ENCODE measurements at places on chromosomes 1 and 21.

DNA sequence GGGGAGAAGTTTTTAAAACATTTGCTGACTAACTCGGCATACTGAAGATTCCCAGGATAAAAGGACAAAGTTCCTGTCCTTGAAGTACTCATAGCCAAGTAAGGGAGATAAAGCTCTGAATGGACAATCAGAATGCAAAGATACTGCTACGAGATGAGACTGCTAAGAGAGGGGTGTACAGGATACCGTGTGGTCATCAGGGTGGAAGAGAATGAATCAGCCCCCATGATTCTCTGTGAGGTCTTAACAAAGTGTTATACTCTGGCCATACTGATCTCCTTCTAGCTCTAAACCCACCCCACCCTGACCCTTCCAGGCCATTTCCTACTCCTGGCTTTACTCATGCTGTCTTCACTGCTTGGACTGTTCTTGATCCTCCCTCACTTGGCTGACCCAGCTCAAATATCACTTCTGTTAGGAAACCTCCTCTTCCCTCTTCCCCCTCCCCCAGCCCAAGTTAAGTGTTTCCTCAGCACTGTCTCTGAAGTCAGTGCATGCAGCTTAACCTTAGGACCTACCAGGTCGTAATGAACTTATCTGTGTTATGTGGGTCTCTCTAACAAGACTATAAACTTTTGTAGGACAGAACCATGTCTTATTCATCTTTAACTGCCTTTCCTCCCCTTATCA is 15.8 kb upstream of the MAGOH start:
- DNase-seq, result peak; percentile 46

- DNase-seq, result no peak
Measured at GRCh38 chr21:44930543-44930981, 9.3 kb upstream of the SLX9 start.

- DNase-seq, result no peak
Measured at GRCh38 chr21:21968810-21969209, 970.6 kb downstream of the NCAM2 start.

DNA sequence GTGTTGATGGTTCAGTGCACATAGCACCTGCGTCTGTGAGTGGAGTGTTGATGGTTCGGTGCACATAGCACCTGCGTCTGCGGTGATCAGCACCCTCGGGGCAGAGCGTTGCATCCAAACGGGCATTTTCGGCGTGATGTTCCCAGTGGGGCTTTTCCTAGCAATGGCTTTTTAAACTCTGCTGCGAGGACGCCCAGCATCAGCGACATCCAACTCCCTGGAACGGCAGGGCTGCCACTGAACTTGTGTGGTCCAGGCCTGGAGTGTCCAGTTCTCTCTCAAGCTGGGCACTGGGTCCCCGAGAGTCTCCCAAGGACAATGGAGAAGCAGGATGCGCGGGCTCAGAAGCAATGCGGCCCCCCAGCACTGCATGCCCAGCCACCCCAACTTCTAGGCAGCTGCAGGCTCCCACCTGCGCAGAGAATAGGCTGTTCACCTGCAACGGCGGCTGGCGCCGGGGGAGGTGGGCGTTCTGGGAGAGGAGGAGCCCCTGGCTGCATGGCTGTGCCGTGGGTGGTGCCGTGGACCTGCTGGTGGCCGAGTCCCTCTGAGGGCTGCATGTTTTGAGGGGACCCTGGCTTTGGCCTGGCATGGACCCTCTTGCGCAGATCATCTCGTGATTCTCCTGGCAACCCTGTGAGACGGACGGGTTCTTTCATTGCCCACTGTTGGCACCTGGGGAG is 10.1 kb upstream of the C1orf174 start:
- no peak for DNase-seq

- no peak for DNase-seq
Measured at GRCh38 chr1:184903111-184903692, 71.1 kb downstream of the NIBAN1 start.

- DNase-seq, result no peak
Measured at GRCh38 chr21:16797540-16797939, 715.3 kb upstream of the CXADR start.

- DNase-seq, result no peak
Measured at GRCh38 chr21:24127651-24128050, 1479.6 kb downstream of the MRPL39 start.

DNA sequence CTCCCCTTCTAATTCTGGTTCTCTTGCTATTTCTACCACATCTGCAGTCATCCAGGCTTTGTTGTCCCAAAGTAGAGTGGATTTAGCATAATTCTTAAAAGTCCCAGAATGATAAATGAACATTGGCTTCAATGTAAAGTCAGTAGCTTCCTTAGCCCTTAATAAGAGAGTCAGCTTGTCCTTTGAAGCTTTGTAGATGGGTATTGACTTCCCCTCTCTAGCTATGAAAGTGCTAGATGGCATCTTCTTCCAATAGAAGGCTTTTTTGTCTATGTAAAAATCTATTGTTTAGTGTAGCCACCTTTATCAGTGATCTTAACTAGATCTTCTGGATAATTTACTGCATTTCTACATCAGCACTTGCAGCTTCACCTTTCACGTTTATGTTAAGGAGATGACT is 181.4 kb upstream of the B3GALT2 start:
- DNase-seq, result no peak

- peak; percentile 24 for DNase-seq
Measured at GRCh38 chr1:46062651-46063319, 69.6 kb downstream of the PIK3R3 start.

- DNase-seq, result no peak
Measured at GRCh38 chr21:29098156-29098555, 24.7 kb upstream of the CCT8 start.

- peak; percentile 77 for DNase-seq
Measured at GRCh38 chr1:17553975-17554700, 14.6 kb downstream of the ARHGEF10L start.

DNA sequence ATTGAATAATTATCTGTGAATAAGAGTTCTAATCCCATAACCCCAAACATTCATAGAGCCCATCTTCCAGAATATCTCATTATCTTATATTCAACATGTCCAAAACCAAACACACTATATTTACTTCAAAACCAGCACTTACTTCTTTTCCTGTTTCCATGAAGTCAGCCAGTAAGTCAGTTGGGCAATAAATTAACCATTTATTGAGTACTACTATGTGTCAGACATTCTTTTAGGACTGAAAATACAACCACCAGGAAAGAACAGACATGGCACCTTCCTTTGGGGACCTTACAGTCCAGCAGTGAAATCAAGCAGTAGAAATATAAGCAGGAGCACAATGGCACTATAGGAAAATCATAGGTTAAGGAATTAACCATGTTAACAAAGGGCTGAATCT is 8.8 kb downstream of the AK5 start:
- no peak for DNase-seq

DNA sequence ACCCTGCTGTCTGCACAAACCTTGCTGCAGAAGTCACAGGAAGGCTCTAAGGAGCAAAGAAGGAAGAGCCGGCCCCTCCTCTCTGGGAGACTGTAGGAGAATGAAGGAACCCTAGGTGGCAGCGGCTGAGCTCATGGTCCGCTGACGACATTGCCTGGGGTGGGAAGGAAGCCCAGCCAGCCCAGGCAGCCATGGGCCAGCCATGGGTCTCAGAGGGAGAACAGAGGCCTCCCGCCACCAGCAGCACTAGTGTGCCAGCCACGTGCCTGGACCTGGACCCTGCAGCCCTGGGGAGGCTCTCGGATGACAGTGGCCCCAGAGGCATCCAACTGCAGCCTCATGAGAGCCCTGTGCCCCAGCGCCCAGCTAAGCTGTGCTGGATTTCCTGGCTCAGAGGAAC is 49.2 kb upstream of the POFUT2 start:
- DNase-seq, result no peak

- DNase-seq, result no peak
Measured at GRCh38 chr1:17798799-17799382, 43.8 kb downstream of the ACTL8 start.

DNA sequence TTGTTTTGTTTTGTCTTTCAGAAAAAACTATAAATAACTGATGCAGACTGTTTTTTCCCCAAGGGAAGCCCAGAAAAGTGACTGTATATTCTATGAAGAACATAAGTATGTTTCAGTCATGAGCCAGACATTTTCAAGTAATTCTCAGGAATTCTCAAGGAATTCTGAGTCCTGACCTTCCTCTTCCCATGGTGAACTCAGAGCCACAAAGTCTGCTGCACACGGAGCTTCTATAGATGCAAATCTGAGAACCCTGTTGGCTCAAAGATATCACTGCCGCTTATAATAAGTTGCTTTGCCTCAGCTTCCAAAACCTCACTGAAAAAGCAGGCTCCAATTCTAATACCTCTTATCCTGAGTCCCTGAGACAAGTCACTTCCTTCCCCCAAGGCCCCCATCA is 418.5 kb upstream of the RUNX1 start:
- DNase-seq, result no peak

DNA sequence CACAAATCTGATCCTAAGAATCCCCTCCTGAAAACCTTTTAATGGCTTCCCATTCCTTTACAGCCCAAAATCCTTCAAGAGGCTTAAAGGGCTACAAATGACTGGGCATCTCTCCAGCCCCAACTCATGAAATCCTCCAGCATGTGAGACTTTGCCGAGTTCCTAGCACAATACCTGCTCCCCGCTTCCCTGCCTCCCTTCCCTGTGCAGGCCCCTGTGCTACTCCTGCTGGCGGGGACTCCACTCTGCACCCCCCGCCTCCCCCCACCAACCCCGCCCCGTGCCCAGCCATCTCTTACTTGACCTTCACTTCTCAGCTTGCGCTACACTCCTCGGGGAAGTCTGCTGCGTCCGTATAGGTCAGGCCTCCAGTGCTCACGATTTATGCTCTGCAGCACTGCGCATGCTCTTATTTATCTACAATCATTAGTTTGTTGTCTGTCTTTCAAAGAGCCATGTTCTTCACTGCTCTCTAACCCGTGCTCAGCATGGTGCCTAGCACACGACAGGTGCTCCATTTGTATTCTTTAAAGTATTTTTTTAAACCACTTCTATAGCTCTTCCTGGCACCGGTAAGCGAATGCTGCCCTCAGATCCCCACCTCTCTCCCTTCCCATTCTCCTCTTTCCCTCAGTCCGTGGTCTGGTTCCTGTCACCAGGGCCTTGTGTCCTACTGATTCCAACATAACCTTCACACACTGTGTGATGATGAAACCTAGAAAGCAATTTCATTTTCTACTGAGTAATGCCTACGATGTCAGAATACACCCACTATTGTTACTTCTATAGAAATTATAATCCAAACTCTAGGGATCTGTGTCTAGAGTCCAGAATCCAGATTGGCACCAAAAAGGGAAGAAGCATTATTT is 37.5 kb upstream of the PLA2G2C start:
- no peak for DNase-seq

DNA sequence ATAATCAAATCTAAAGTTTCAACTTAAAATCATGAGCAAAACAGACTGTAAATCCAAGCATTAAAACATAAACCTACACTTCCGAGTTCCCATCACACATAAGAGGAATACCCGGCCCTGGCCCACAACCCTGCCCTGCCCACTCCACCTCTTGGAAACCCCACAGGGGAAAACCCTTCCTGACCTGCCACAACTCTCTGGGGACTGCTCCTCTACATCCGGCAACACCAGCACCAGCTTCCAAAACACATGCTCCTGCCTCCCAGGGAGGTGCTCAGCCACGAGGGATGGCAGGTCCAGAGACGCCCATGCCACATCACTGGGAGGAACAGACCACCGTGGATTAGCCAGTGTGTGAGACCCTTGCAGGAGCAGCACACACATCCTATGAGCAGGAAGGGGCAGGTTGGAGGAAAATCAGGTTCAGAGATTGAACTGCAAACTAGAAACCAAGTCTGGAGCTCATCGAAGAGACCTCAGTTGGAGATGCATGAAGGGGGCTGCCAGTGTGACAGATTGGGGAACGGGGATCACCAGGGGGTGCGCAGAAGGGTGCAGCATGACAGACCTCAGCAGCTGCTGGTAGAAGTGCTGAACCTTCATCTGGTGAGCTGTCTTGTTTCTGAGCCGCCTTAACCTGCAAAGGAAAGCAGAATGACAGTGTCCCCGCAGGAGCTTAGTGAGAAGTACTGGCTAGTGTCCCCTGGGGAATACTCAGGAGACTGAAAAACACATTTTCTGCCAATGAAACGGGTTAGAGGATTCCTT is 25.8 kb upstream of the LSS start:
- DNase-seq, result no peak

- DNase-seq, result no peak
Measured at GRCh38 chr1:231699784-231700183, 73.2 kb downstream of the DISC1 start.

DNA sequence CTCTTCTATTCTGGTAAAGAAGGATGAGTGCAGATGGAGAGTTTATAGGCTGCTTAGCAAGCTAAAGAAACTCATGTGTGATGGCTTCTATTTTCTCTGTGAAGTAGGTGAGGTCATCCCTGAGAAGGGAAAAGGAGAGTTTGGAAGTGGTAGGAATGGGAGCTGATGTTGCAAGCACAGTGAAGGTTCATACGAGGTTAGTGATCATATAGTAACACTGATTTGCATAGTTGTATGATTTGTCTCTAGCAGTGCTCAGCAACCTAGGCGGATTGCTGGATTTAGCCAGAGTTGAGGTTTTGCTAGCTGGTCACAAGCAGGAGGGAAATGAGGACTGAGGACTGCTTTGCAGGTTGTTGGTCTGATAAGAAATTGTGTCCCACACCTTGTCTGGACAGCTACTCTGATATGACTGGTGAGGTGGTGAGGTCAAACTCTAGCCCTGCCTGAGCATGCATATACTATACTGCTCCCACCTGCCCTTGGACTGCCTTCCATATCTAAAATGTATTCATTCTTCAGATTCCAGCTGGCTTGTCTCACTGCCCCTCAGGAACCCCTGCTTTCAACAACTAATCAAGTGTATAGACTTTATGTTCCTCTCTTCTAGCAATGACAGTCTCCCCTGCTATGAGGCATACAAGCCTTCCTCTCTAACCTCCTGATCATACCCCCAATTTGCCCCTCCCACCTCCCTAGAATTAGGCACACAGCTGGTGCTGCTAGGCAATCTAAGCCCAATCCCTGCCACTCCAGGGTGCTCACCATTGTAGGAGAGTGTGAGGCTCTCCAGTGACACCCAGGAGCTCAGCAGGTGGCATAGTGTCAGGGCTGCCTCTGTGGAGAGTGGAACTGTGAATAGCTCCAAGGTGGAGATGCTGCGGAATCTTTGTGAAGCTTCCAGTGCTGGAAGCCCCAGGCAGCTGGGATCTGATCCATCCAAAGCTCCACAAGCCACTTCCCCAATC is 18.5 kb downstream of the LRRC41 start:
- peak; percentile 68 for DNase-seq

DNA sequence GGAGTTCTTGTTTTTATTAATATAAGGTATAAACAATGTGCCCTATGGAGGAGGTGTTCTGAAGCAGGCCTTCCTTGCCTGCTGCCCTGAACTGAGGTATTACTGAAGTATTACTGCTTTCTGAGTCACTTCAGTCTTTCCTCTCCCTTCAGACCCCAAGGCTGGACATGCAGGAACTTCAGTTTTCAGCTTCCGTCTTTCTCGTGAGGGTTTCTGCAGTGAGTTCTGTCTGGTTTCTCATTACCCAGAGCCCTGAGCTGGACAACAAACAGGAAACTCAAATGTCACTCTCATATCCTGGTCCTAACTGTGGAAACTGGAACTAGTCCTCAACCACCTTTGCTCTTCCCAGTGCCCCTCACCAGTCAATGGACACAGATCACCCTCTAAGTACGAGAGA is 46.8 kb downstream of the ELAVL4 start:
- no peak for DNase-seq

All from fibroblast of mammary gland (primary cell).